ENCODE measurements at places on chromosomes 11 and 22.

DNA sequence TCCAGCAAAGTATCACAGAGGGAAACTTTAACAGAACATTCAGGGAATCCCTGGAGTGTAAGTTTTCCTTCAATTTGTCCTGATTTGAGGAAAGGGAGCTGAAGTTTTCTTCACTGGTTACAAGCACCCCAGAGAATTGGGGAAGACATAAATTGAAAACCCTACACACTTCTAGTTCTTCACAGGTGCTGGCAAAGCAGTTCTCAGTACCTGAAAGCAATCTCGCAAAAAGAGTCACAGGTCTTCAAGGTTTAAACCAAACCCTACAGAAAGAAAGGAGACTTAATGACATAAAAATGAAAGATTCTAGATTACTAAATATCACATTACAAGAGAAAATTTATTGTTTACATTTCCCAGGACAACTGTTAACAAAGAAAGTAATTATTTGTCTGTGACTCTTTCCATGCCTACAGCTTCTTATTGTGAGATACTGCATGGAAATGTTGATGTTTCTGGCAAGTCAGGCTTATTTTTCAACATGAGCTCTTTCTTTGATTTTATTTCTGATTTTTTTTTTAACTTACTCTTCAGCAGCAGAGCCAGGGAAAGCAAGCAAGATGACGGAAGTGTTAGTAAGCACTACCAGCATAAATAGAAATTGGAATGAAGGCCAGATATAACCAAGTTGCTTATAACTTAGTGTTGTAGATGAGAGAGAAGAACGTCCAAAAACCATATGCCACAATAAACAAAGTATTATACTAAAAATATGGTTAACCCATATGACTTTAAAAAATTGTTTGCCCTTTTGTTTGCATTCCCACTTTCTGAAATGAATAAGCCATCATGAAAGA lies 44.1 kb downstream of the FANCF start:
- no peak for DNase-seq

DNA sequence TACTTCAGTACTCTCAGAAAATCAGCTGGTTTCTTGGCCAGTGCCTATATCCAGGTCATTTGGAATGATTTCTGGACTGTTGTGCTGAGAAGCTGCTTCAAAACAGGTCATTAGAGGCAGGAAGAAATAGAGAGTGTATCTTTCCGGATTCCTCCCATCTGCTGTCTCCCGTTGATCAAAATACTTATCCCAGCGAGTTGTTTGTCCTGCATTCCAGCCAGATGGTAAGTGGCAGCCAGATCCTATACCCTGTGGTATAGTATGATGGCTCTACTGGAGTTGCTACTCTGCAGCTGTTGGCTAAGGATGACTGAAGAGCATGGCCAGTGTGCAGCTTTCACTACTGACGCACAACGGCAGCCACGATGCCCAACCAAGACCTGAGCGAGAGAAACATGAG lies 560.9 kb upstream of the ANO5 start:
- no peak for DNase-seq

GRCh38 chr11:131899950-131900580 lies 529.6 kb downstream of the NTM start:
- no peak for DNase-seq

DNA sequence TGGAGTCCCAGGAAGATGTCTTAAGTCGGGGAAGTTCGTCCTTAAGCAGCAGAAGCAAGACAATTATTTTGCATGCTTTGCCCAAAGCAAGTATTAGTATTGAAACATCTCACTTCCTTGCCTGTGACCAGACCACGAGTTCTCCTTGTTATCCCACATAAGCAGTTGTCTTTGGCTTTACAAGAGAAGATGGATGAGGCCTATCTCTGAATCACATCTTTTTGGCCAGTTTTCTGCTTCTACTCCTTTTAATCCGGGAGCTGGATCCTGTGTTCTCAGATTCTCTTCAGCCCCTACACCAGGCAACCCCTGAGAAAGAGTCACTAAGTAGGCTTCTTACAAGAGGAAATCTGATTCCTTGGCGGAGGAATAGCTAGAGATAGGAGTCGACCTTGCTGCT lies 2.1 kb downstream of the SYT9 start:
- no peak for DNase-seq

- no peak for DNase-seq
These were observed 97.2 kb upstream of the FIBIN start for GRCh38 chr11:26896719-26897118.

- no peak for DNase-seq
These were observed 24.1 kb upstream of the CLMP start for GRCh38 chr11:123219066-123219690.

GRCh38 chr11:124732230-124732629 lies 7.5 kb upstream of the NRGN start:
- no peak for DNase-seq

DNA sequence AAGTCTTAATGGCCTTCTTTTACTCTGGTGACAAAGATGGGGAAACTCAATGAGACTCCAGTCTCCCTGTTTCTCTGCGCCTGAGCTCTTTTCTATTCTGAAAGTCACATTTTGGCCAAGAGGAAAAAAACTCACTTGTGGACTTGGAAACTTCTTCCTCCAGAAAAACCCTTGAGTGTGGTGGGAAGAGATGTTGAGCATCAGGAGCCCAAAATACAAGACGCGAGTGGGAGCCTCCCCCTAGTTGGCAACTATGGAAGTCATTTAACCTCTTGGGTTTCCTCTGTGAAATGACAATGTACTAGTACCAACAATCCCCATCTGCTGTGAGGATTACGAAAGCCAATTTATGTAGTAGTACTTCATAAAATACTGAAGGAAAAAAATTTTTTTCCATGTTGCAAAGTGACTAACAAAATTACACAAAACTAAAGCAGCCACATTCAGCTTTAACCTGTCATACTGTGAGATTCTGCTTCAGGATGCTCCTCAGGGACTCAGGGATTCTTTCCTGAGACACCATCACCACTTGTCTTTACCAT lies 524 bp upstream of the SLC25A17 start:
- DNase-seq = no peak

GRCh38 chr11:24683583-24683982 lies 186.7 kb downstream of the LUZP2 start:
- no peak for DNase-seq

DNA sequence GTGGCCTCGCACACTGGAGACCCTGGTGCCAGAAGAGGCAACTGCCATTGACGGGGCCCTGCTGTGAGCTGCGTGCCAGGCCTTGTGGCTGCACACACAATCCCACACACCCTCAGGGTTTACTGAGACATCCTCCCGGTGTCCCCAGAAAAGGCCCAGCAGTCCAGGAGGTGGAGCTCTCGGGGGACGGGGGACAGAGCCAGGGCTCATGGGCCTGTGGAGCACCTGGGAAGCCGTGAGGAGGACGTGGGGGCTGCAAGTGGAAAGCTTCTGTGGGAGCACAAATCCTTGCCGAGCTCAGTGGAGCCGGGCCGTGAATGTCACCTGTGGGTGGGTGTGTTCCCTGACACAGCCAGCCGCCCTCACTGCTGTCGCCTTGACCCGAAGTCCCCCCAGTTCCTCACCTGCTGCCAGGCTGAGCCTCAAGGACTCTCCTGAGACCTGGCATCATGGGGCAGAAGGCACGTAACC lies 609.7 kb downstream of the TBC1D22A start:
- DNase-seq = no peak

GRCh38 chr11:65066315-65066714 lies 8.0 kb upstream of the NAALADL1 start:
- DNase-seq = no peak

DNA sequence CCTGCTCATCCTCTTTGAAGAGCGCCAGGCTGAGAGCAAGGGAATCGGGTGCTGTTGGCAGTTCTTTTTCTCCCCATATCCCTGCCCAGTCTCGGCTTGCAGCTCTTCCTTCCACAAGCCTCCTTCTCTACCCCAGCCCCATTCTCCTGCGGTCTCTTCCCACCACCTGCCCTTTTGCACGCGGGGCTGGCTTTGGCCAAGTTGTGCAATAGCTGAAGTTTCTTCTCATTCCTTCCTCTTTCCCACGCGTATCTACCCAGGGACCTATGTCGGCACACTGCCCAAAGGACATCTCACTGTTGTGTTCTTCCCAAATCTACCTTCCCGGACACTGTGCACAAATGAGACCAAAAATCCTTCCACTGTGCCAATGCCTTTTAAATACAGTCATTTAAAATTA lies 22.3 kb upstream of the HTR3A start:
- DNase-seq = no peak

DNA sequence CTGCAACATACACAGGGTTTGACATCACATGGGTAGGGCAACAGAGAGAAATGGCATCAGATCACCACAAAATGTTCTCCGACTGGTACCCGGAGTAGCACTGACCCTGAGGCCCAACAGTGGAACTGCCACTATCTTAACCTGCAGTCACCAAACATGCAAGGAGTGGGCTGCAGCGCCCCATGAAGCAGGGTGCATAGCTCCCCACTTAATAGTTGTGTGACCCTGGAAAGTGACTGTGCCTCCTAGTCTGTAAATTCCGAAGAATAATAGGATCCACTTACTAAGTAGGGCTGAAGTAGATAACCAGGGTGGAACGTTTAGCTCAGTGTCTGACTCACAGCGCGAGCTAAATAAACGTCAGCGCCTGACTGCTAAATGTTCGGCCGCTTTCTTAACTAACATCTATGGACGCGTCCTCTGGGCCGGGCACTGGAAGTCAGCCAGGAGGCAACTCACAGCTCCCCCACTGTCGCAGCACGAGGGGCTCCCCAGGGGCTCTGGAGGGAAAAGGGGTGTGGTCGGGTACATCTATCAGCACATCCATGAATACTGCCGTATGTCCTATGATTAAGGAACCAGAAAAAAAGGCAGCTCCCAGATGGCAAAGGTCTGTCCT lies 777 bp downstream of the LTO1 start:
- no peak for DNase-seq

Measured in stimulated activated CD8-positive, alpha-beta memory T cell treated with anti-CD3 and anti-CD28 coated beads, Interleukin-7, amount 100 ng/mL, for 24 hours (primary cell).